Urothelium cell line (cell line): ENCODE measurements at places on chromosomes 5 and 9.

DNA sequence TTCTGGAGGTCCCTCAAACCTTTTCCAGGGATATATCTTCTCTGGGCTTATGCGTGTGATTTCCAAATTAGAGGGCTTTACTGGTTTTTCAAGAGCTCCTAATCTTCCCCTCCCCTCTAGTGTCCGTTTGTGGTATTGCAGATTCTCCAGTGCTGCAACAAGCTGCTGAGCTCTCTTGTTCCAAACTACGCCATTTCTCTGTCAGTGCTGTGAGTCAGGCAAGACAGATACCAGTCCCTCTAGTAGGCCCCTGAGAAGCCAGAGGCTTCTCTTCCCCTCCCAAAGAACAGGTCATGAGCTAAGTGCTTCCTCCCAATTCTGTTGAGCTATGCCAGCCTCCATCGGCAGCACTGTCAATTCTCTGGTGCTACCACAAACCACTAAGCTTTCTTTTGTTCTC lies 149.5 kb downstream of the FANCC start:
- DNase-seq = peak; percentile 54

DNA sequence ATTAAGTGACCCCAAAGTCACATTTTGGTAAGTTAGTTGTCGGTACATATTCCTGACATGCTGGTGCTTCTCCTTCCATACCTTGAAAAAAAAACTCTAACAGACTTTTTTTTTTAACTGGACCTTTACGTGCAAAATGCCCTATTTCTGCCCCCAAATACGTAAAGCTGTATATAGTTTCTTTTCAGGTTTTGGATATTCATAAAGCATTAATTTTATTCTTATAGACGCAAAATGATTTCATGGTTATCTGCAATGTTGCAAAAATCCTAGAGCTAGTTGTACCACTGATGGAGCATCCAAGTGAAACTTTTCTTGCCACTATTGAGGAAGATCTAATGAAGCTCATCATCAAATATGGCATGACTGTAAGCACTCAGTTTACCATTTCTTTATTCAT lies 167.6 kb downstream of the NIPBL start:
- no peak for DNase-seq

- no peak for DNase-seq
These were observed 53.6 kb downstream of the FER start for GRCh38 chr5:108801301-108801700.

- DNase-seq = no peak
These were observed 172.7 kb upstream of the RIOK2 start for GRCh38 chr5:97355775-97356174.

GRCh38 chr9:16202914-16203728 lies 650.3 kb downstream of the CCDC171 start:
- peak; percentile 81 for DNase-seq

- DNase-seq = no peak
These were observed 30.9 kb upstream of the OLFM1 start for GRCh38 chr9:135056541-135056940.

DNA sequence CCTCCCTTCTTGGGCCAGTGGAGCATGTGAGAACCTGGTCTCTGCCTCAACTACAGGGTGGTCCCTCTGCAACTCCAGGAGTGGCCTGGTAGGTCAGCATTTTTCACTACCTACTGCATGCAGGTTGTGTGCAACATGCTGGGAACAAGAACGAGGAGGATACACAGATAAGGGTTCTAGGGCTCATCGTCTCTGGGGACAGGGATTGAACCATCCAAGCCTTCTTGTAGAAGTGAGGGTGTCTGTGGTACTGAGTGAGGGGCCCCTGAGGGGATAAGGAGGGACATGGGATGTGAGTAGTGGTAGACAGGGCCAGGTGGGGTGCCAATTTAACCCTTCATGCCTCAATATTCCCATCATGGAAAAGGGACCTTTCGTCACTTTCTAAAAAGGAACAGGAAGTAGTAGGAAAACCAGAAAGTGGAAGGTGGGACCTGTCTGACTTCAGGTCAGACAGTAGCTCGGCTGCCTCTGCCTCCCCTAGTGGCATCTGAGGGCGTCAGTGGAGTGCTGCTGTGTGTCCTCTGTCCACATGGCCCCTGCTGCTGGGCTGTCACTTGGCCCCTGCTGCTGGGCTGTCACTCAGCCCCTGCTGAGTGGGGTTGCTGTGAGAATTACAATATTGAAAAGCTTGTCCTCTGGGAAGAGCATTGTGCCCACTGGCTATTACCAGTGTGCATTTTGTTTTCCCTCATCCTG lies 48.6 kb upstream of the RNU6ATAC start:
- DNase-seq = no peak

DNA sequence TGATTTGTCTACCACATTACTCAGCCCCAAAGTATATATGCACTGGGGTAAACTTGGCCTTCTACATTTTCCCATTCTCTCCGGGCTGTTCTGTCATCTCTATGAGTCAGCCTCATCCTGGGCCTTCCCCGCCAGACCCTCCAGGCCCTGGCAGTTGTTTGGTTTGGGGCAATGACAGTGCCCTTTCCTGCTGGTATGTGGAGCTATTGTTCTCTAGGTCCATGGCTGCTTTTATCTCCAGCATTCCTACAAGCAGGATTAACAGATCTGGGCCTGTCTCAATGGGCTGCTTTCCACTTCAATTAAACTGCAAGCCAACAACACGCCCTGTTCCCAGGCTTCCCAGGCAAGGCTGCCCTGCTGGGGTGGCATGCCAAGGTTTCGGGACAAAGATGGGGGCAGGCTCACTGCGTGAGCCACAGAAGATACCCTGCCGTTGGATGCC lies 136.4 kb downstream of the SLIT3 start:
- peak; percentile 78 for DNase-seq
